CD4-positive, alpha-beta T cell treated with Interleukin-17A for 4 hours (primary cell): ENCODE measurements at places on chromosomes 12 and 14.
A peak's percentile ranks its signal among the peaks of the same experiment; 100 is the strongest.

GRCh38 chr12:55659486-55660385 lies 23.0 kb downstream of the OR10P1 start:
- DNase-seq, result peak; percentile 19

DNA sequence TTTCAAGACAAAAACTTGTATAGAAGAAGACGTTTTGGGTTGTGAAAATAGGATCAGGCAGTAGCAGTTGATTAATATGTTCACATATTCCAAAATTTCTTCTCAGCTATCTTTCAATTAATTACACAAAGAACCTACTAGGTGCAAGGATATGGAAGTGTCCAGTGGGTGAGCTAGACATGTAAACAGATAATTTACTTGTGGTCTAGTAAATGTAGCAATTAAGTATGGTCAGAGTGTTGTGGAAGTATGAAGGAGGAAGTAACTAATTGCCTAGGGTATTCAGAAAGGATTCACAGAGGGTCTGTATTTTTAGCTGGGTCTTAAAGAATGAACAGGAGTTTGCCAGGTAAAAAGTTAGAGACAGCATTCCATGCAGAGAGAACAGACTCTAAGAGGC lies 5.9 kb downstream of the GOLGA5 start:
- no peak for DNase-seq

DNA sequence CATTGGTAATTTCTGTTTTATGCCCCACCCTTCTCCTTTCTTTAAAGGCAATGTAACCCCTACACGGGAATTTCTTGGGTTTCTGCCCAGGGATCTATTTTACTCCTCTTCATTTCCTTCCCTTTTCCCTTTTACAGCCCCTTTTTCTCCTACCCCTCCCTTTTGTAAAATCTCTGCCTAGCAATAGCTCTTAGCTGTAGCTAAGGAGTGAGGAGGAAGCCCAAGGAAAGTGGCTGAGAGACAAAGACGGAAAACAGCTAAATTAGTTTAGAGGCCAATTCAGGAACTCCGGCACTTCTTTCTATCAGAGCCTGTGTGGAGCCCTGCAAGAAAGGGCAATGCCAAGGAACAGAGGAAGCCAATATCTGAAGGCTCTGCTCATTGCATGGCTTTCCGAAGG lies 40.3 kb downstream of the SOCS2 start:
- no peak for DNase-seq

DNA sequence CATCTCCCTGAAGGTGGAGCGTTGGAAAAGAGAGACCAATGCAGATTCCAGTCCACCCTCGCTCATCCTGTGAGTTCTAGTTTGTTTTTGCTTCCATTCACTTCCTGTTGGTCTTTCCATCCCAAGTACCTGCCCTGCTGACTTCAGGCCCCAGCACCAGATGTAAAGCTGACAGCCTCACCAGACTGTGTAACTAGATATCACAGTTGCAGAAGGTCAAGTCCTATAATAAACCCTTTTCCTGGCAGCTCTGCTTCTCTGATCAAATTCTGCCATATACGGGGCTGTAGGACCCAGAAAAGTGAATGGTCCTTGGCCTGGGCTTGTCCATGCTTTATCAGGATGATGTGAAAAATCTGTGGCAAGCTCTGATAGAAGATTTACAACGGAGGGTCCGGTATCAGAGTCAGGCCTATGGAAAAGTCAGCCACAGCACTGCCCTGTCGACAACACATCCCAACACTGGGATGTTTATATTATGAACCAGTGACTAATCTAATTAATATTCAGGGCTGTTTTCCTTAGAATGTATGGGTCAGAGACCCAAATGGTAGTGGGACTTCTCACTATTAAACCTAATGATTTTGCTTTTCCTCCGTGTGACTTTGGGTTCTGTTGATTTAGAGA lies 42.1 kb downstream of the CCDC175 start:
- no peak for DNase-seq
